ENCODE measurements at places on chromosomes 7 and 10.

DNA sequence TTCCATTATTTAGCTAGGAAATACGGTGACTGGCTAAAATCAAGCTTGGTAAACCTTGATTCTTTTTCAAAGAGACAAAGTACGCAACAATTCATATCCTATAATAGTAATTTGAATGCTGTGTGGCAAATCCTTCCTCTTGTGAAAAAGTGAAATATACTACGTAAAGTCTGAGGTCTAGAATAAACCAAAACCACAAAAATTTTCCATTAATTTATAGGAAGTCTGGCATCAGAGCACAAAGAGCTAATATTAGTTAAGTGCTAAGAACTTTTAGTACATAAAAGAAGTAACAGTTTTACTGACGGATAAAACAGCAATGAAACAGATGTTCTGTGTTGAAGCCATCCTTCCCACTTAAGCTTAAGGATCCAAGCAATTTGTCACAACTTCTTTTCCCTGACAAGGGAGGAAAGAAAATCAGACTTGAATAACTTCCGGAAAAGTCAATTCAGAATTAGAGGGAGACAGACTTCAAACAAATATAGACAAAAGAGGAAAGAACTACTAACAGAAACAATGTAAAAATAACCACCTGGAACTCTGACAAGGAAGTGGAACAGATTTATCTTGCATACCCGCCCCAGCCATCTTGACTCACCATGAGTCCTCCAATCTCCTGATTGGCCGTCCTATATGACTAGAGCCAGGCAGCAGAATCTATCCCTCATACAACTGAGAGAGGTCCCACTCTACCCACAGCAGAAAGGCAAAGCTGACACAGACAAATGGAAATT lies 34.6 kb downstream of the RHEB start:
- DNase-seq, result no peak

DNA sequence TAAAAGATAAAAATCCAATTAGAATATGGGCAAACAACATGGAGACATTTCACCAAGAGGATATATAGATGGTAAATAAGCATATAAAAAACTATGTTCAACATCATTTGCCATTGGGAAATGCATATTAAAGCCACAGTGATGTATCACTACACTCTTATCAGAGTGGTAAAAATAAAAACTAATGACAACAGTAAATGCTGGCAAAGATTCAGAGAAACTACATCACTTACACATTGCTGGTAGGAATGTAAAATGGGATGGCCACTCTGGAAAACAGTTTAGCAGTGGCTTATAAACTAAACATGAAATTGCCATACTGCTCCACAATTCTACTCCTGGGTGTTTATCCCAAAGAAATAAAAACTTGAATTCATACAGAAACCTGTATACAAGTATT lies 59.2 kb downstream of the CROT start:
- no peak for DNase-seq

DNA sequence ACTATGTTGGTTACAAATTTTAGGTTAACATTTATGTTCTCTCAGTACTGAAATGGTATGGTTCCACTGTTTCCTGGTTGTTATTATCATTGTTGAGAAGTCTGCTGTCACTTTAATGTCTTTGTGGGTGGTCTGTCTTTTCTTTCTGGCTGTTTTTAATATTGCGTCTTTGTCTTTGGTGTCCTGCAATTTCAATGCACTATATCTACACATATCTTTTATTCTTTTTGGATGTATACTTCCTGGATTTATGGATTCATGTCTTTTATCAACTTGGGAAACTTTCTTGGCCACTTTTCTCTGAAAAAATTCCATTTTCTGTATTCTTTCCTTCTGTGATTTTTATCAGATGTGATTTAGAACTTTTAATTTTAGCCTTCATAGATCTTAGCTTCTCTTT lies 250.2 kb downstream of the BUB3 start:
- DNase-seq, result no peak

DNA sequence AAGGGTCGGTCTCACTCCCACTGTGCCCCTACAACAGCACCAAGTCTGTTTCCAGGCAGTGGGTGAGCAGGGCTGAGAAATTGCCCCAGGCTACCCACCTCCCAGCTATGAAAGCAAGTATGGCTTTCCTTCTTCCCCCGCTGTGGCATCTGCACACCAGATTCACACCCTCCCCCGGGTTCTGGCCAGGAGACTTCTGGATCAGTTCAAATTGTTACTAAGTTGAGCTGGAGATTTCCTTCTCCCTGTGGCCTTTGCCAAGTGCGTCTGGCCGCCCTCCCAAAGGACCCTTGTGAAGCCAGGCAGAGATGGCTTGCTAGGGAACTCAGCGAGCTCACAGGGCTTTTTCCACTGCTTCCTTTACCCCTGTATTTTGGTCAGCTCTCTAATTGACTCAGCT lies 555.4 kb downstream of the SH2D4B start:
- no peak for DNase-seq

DNA sequence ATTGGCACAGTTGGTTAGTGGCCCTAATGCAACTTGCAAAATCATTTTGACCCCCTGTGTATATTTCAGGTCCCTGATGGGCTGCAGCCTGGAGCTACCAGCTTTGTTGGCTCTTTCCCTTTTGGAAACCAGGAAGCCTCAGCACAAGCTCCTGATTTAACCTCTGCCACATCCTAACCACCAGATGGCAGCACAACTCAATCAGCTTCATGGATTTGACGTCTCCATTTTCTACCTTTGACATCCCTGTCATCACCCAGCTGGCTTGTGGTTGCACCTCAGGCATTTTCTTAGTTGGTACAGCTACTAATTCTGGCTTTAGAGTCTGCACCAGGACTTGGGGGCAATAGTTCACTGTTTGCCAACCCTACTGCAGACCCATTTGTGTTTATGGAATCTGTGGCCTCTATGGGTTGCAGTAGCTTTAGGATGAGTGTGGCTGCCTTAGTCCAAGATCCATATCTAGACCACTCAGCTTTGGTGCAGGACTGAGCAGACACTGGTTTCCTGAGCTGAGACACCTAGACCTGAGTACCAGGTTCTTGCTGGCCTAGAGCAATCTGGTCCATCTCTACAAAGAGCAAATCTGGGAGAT lies 456.2 kb downstream of the REEP3 start:
- no peak for DNase-seq

GRCh38 chr7:36598054-36598674 lies 126.1 kb downstream of the AOAH start:
- DNase-seq, result no peak

- no peak for DNase-seq
Measured at GRCh38 chr10:68871105-68871711, 29.9 kb upstream of the DDX50 start.

DNA sequence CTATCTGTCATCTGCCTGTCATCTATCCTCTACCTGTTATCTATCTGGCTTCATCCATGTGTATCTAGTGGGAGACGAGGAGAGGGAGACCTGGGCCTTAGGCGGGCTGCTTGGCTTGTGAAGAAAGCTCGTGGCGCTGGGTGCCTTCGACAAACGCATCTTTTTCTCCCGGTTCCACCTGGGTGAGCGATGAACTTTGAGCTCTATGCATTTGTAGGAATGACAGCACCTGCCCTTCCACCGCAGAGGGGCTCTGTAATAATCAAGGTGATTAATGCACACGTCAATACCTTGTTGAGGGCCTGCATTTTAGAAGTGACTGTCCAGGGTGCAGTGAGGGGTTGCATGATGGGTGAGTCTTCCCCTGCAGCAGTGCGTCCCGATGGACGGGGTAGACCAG lies 2.6 kb upstream of the VIPR2 start:
- no peak for DNase-seq

DNA sequence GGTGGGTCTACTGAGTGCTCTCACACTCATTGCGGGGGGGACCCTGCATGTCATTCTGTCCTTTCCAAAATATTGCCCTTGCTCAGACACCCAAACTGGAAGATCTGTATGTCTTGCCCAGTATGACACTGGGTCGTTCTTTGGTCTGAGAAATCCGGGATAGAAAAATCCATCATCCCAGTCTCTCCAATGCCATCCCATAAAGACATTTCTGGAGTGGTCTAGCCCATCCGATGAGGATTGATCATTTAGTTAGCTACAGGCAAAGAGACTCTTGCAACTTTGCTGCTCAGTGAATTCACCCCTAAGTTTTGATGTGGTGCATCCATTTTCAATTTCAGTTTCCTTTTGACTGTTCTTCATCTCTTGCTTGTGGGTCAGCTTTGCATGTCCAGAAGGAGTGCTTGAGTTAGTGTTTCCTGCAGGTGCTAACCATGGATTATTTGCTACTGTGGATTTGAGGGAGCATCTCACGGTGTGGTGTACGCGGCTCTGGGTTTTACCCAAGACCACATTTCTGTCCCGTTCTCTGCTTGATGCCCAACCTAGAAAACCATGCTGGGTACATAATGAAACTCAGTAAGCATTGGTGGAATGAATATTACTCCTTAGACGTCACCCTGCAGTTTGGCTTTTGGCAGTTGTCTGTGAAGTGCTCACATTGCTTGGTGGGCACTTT lies 247.0 kb upstream of the MKI67 start:
- no peak for DNase-seq

DNA sequence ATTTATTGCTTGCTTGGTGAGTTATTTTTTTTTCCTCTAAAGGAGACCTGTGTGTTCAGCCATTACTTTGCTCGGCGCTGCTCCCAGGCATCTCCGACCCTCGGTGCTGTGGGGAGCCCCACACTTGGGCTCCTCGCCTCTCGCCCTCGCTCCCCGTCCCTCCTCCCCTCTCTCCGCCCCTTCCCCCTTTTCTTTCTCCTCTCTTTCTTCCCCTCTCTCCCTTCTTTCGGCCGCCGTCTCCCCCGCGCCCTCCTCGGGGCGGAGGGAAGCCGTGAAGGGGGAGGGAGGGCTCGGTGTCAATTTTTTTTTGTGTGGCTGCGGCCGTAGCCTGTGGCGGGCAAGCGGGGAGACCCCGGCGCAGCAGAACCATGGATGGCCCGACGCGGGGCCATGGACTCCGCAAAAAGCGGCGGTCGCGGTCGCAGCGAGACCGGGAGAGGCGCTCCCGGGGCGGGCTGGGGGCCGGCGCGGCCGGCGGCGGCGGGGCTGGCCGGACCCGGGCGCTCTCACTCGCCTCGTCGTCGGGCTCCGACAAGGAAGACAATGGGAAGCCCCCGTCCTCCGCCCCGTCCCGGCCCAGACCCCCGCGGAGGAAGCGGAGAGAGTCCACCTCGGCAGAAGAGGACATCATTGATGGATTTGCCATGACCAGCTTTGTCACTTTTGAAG lies 1.1 kb downstream of the AUTS2 start:
- no peak for DNase-seq

Measured in gastrocnemius medialis (tissue), 4 donors.